ENCODE measurements at places on chromosomes 16 and 17.

- no peak for DNase-seq
Observed at GRCh38 chr17:78105551-78105950, 23.0 kb downstream of the TMC6 start.

GRCh38 chr16:10554569-10554968 is 25.8 kb downstream of the EMP2 start:
- DNase-seq: no peak

- no peak for DNase-seq
Observed at GRCh38 chr17:52724578-52724977, 566.1 kb upstream of the CA10 start.

- DNase-seq: no peak
Observed at GRCh38 chr17:57902117-57902799, 52.4 kb upstream of the MRPS23 start.

DNA sequence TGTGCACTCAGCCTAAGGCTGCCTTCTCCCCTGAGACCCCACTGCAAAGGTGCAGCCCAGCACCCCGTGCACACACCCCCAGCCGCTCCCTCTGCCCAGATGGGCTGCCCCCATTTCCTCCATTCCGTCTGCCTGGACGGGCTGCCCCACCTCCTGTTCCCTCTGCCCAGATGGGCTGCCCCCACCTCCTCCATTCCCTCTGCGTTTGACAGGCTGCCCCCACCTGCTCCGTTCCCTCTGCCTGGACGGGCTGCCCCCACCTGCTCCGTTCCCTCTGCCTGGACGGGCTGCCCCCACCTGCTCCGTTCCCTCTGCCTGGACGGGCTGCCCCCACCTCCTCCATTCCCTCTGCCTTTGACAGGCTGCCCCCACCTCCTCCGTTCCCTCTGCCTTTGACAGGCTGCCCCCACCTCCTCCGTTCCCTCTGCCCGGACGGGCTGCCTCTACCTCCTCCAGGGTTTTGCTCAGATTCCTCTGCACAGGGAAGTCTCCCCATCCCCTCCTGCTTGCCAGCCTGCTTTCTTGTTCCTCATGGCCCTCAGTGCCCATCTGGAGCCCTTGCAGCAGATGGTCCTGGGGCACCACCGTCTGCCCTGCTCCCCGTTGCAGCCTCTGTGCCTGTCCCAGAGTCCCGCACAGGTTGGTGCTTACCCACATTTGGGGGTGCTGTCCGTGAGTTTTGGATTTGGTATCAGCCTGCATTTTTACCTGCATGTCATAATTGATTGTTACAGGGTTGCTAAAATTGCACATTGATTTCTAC is 23.4 kb upstream of the IL17C start:
- DNase-seq: no peak

Data from HS-5 (cell line).